ENCODE measurements at places on chromosomes 7 and 10. TPM values are rescaled to one million over a fixed set of nuclear protein-coding genes. Genes with fewer than 3 reads are reported as not detected.

GRCh38 chr7:122306320-122307227, 2.0 kb upstream of the FEZF1 start:
- no peak for DNase-seq

GRCh38 chr10:47357131-47357582, 9.0 kb downstream of the RBP3 start:
- DNase-seq: no peak

GRCh38 chr10:59878289-59878688, 28.1 kb downstream of the CCDC6 start:
- no peak for DNase-seq

- DNase-seq: no peak
These were observed 38.5 kb downstream of the ERCC6 start for GRCh38 chr10:49500412-49500811.

DNA sequence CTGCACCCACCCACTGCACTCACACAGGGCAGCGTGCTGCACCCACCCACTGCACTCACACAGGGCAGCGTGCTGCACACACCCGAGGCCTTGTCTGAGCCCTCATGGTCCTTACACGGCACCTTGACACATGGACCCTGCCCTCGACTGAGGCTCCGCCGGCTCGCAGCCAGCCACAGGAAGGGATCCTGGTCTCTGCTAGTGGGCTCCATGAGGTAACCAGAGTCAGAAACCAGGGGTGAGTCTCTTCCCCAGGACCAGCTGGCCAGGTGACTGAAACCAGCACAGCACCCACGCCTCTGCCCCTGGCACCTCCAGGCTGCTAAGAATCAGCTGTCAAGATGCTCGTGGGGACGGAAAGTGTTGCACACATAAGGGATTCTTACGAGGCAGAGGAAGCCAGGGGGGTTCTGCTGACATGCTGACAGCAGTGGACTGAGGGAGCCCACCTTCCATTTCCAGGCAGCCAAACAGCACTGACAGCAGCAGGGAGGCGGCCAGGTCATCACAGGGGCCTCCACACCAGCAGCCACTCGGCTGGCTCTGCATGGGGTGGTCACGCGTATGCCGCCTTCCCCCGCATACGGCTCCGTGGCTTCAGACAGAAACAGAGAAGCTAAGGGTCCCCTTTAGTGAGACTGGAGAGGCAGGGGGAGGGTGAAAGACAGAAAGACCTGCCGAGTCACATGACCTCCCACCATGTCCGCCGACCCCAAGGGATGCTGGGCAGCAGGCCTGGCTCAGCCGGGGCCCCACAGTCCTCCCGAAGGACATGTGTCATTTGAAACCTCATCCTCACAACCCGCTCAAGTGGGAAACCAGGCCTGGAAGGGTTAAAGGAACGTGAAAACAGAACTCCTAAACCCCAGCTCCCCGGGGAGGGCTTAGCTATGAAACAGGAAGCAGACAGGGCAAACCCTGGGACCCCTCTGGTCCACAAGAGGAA, 34.2 kb downstream of the GPER1 start:
- no peak for DNase-seq

The EN2 gene
- total RNA-seq: under 0.01 TPM

The FOXI2 gene
- total RNA-seq: 0.05 TPM

The COL13A1 gene
- 0.19 TPM for total RNA-seq

The ZNF425 gene
- 2.2 TPM for total RNA-seq

Data from thymus (tissue), 14 donors.